Neural crest cell (in vitro differentiated cells): ENCODE measurements at places on chromosomes 6 and 20.
A peak's percentile ranks its signal among the peaks of the same experiment; 100 is the strongest.

GRCh38 chr6:53347250-53347920 is 1.4 kb downstream of the ELOVL5 start:
- DNase-seq = no peak

- no peak for DNase-seq
Measured at GRCh38 chr6:25995507-25995906, 32.9 kb downstream of the TRIM38 start.

DNA sequence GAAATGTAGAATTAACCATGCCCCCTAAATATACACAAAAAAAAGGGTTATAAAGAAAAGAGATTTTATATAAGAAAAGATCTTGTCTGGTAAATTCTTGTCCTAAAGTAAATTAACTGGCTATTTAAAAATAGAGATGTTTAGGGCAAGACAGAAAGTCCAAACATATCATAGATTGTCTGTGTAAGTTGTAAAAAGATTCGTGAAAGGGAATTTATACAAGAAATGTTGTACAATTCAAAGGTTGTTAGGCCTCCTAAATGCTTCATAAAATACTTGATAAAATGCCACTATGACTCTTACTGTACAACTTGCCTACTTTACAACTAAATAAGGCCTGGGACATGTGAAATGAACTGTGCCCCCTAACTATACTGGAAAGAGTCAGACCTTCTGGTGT is 21.9 kb upstream of the AGPAT4 start:
- DNase-seq = no peak

DNA sequence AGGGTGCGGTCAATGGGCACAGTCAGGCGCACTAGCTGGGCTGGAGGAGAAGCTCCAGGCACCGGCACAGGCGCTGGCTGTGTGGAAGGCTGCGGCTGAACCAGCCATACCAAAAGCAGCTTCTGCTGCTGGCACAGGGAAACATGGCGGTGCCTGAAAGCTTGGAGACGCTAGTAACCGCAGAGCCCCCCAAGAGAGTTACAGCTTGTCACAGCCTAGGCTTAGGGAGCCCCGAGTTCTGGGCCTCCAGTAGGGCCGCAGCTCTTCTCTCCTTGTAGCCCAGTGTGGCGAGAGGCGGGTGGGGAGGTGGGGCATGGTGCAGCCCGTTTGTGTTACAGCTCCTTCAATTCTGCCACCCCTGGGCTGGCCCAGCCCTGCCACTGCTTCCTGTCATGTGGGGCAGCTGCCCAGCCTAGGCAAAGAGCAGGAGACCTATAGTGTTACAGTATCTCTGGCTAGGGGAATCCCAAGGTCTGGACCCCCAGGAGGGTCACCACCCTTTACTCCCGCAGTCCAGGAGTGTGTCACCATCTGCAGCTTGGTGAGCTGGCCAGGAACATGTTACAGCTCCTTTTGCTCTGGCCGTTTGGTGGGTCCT is 58.6 kb upstream of the MANEA start:
- no peak for DNase-seq

- no peak for DNase-seq
Measured at GRCh38 chr6:123507582-123507981, 129.2 kb downstream of the TRDN start.

DNA sequence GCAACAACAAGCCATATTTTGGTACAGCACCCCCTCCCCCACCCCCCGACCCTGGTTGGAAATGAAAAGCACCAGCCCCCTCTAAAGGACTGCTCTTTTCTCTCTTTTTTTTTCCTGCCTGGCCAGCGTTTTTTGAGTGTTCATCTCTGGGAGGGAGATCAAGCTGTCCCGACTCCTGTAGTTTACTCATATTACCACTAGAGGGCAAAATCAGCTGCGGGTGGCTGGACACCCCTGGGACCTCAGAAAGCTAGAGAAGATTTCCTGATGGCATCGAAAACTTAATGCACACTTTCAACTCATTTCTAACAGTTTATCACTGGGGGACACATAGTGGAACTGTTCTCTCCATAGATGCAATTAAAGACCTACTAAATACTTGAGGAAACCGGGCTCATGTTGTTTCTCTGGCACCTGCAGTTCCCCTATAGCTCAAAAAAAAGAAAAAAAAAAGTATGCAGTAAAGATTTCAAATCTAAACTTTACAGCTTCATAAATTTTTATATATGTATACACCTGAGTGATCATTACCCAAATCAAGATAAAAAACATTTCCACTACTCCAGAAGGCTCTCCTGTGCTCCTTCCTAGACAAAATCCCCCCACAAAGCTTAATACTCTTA is 24.4 kb downstream of the CNBD2 start:
- peak; percentile 36 for DNase-seq

- no peak for DNase-seq
Measured at GRCh38 chr20:1210501-1210900, 7.2 kb downstream of the C20orf202 start.

DNA sequence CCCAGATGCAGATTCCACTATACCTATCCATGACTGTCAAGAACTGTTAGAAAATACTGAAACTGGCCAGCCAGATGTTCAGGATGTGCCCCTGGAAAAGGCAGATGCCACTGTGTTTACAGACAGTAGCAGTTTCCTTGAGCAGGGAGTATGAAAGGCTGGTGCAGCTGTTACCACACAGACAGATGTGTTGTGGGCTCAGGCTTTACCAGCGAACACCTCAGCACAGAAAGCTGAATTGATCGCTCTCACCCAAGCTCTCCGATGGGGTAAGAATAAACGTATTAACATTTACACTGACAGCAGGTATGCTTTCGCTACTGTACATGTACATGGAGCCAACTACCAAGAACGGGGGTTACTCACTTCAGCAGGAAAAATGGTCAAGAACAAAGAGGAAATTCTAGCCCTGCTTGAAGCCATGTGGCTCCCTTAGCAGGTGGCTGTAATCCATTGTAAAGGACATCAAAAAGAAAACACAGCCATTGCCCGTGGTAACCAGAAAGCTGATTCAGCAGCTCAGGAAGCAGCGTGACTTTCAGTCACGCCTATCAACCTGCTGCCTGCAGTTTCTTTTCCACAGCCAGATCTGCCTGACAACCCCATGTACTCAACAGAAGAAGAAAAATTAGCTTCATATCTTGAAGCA is 459.7 kb upstream of the HTR1E start:
- no peak for DNase-seq

DNA sequence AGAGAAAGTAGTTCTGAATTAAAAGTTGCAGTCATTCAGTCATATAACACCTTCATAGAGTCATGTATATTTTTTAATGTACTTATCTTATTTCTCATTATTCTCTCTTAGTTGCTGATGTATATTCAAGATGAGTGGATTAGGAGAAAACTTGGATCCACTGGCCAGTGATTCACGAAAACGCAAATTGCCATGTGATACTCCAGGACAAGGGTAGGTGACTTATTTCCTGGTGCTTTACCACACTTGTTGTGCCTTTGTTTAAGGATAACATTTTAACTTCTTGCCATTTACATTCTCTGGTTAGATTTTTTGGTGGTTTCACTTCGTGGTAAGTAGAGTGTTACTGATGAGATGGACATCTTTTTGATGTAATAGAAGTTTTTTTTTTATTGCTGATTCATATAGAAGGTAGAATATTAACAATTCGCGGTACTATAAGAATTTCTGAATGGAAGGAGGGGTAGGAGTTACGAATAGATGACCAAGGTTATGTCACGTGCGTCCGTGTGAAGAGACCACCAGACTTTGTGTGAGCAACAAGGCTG is 120.5 kb downstream of the NCOA3 start:
- no peak for DNase-seq

- DNase-seq = no peak
Measured at GRCh38 chr6:142329486-142330113, 27.8 kb downstream of the ADGRG6 start.

- no peak for DNase-seq
Measured at GRCh38 chr6:32070814-32071543, 32.8 kb downstream of the CYP21A2 start.

DNA sequence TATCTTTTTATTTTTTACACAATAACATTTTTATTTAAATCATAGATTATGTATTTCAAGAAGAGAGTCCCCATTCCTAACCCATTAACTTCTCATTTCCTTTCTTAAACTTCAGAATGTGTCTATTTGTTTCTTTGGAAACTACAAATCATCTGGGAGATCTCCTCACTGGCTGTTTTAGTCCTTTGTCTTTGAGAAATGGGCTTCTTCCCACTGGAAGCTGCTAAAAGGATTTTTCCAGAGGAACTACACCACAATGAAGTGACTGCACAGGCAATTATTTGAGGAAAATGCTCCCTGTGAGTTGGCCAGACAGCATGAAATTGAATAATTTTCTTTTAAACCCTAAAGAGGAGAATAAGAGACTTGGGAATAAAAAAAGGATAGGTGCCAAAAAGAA is 119.1 kb downstream of the TENT5A start:
- DNase-seq = no peak

GRCh38 chr6:104680539-104680938 is 179.2 kb downstream of the HACE1 start:
- DNase-seq = no peak

GRCh38 chr6:54427396-54427937 is 119.2 kb downstream of the TINAG start:
- DNase-seq = no peak

DNA sequence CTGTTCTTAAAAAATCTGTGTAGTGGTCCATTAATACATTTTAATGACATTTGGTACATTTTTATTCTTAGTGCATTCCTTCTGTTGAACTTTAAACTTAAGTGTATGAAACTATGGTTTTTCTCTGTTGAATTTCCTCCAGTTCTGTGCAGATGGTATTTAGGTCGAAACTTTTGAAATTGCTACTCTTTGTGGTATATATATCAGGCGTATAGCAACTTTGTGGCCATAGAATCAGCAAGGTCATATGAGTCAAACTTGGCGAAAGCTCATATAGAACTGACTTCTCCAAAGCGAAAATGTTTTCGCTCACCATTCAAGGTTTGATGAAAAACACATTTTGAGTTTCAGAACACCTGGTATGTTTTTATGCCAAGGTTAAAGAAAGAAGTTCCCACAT is 93.7 kb downstream of the MAP3K4 start:
- DNase-seq = no peak

DNA sequence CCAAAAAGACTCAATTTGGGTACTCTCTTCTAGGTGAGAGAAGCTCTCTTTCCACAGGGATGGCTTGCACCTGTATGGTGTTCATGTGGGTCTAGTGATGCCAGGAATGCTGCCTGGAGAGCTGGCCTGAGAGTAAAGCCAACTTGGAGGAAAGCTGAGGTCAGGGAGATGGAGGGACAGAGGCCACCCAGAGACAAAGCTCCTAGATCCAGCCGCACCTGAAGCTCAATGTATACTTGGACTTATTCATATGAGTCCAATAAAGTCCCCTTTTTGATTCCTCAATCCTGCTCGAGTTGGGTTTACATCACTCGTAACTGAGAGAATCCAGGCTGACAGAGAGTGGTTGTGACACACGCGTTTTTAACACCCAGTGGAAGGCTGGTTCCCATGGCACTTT is 33.8 kb downstream of the SULF2 start:
- no peak for DNase-seq

- DNase-seq = no peak
Measured at GRCh38 chr6:147173675-147174308, 30.4 kb upstream of the STXBP5 start.

- DNase-seq = peak; percentile 32
Measured at GRCh38 chr6:52731719-52732118, 31.6 kb downstream of the GSTA2 start.

DNA sequence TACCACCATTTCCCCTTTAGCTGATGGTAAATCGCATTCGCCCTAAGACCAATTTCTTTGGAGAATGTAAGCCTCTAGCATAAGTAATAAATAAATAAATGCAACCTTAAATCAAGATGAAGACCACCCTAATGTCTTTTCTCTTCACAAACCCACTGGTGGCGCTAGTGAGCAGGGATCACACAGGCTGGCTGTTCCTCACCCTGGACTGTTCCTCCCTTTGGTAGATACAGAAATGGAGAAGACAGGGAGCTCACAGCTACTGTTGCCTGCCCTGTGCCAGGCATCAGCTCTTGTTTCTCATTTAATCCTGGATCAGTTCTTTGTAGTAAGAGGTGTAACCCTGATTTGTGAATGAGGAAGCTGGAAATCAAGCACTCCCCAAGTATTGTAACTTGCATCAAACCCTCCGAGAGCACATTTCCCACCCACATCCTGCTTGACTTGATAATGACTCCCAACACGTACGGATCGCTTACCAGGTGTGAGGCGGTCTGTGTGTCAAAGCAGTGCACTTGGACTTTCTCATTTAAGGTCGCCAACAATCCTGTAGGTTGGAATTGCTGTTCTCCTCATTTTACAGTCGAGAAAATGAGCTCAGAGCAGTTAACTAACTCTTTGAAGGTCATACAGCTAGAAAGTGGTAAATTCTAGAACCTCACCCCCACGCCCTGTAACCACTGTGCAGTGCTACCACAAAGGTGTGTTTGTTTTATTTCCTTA is 236.1 kb downstream of the TSHZ2 start:
- DNase-seq = peak; percentile 14

DNA sequence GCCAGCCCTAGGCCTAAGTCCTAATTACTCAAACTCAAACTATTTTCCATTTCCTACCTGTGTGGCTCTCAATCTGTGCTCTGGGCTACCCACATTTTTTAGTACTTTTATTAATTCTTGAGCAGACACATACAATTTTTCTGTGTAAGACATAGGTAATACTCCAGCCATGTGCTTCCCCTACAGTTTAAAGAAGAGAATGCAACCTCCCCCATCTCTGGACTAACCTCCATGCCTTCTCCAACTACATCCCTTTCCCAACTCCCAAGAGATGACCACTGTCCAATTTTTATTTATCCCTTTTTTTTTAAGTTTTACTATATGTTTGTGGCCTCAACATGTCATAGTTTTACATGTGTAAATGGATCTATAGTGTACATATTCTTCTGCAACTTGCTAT is 5.8 kb downstream of the HMGN4 start:
- no peak for DNase-seq

- DNase-seq = no peak
Measured at GRCh38 chr6:105794239-105794638, 291.9 kb upstream of the PRDM1 start.

GRCh38 chr20:29298271-29298590 is 1959.2 kb upstream of the DEFB115 start:
- no peak for DNase-seq

GRCh38 chr6:49988900-49989299 is 19.5 kb upstream of the DEFB113 start:
- DNase-seq = no peak

- DNase-seq = no peak
Measured at GRCh38 chr6:25025248-25025918, 89.6 kb upstream of the RIPOR2 start.

- no peak for DNase-seq
Measured at GRCh38 chr20:51543422-51543788, 886 bp upstream of the NFATC2 start.

DNA sequence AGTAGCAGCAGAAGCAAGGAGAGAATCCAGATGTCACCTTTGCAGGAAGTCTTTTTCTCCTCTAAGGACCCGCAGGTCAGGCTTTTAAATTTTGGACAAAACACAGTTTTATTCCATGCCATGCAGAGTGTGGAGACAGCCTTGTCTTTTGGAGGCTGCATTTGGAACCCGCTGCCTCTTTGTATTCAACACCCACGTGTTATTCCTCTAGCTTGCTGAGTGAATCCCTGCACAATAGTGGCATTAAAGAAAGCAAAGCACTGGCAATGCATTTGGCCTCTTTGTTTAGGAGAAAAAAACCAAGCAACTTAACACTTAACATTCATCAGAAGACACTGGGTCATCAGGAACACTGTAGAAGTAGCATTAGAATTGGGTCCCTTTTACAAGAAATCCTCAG is 43.5 kb downstream of the TFAP2B start:
- DNase-seq = no peak
